ENCODE measurements at places on chromosomes 12 and 14.

DNA sequence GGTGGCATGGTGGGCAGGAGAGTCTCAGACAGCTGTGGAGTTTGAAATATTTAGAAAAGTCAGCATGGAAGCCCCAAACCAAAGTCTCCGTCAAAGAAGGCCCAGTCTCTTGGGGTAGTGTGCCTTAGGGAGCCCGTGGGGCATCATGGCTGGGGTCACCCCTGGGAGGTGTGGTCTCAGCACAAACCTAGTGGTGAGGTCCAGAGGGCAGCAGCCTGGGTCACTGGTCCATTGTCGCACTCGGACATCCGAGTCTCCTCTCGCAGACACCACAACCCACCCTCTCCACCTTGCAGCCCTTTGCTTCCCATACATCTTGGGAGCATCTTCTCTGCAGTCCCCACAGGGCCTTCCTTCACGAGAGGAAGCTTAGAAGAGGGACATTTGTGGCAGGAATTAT, 588.0 kb upstream of the TMEM132C start:
- no peak for DNase-seq

DNA sequence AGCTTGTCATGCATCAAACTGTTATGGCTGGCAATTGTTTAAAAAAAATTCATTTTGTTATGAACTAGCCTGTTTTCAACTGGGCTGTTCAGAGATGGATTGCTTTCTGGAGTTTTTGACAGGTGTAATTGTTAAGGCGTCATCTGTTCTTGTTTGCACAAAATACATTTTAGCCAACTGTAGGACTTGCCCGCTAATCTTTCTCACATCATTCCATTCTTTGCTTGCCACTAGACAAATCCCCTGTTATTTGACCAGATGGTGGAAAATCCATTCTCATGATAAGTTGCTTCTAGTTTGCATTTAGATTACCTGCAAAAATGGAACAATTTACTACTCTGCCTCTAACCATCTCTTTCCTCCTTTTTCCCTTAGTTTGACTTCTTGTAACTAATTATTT, 114.3 kb downstream of the NPAS3 start:
- DNase-seq = no peak

- no peak for DNase-seq
These were observed 2.8 kb upstream of the ARID2 start for GRCh38 chr12:45726603-45727300.

GRCh38 chr12:69024413-69024812, 91.4 kb upstream of the CPM start:
- DNase-seq = peak; percentile 52

GRCh38 chr14:105299654-105300541, 903 bp downstream of the BRF1 start:
- DNase-seq = no peak

DNA sequence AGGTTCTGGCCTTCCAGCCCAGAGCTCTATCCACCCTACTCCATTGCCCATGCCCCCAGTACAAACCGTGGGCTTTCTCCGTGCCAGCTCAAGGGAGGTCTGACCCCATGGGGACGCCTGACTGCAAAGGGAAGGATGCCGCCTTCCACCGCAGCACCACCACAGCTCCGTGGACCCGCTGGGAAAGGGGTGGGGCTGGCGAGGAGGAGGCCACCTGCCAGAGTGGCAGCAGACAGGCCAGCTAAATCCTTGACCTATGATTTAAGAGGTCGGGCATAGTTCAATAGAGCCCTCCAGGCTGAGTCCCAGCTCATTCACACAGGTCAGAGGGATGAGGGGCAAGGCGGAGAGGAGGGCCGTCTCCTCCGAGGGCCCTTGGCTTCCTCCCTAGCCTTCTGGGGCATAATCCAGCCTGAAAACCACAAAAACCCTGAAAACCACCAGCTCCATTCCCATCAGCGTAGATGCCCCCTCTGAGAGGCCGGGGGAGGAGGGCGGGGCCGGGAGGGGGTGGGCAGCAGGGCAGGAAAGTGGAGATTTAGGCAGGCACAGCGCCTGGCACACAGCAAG, 14.9 kb upstream of the FIGNL2 start:
- no peak for DNase-seq

DNA sequence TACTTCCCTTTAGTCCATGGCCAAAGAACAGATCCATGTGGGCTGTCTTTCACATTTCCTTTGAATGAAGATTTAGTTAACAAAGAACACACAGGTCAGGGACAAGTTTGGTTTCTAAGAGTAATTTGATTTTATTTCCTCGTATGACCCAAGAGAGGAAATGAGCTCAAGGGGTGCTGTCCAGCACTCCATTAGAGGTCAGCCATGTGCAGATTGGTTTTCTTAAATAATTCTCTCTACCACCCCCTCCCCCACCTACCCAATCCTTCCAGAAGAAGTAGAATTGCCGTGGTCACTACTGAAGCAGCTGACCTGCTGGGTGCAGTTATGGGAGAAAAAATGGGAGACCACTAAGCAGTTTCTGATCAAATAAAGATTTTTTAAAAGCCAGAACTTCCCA, 13.9 kb upstream of the OAS1 start:
- DNase-seq = no peak

DNA sequence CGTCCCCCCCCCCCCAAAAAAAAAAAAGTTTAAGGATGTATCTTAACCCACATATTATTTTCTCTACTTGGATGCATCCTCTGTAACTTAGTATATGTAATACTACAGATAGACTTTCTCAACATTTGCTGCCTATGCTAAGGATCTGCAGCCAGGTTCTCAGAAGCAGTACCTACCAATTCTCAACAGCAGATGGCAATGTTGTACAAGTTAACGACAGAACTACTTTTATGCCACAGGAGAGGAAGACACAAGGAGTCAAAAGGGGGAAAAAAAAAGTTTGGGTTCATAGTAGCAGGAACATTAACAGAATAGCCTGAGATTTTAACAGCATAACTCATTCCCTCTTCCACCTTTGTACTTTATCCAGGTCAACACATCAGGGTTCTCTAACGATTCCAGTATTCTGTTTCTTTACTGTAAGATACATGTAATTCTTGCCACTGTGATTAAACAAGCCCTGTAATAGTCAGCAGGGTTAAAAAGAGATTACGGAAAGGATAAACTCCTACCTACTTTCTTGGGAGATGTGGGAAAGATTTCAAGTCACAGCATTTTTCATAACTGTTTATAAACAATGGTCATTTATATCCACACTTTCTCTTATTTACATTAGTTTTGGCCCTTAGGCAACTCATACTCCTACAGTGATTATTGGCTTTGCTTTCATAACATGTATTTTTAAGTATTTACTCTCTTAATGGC, 5.7 kb upstream of the NEK9 start:
- peak; percentile 52 for DNase-seq

DNA sequence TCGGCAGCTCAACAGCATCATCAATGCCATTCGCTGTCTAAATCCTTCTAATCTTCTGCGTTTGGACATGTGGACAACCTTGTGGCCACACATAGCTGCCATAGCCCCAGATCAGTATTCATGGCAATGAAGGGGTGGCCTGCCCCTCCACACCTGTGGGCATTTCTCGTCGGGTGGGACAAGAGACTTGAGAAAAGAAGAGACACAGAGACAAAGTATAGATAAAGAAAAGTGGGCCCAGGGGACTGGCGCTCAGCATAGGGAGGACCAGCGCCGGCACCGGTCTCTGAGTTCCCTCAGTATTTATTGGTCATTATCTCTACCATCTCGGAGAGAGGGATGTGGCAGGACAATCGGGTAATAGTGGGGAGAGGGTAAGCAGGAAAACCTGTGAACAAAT, 42.3 kb downstream of the MAGOHB start:
- no peak for DNase-seq

DNA sequence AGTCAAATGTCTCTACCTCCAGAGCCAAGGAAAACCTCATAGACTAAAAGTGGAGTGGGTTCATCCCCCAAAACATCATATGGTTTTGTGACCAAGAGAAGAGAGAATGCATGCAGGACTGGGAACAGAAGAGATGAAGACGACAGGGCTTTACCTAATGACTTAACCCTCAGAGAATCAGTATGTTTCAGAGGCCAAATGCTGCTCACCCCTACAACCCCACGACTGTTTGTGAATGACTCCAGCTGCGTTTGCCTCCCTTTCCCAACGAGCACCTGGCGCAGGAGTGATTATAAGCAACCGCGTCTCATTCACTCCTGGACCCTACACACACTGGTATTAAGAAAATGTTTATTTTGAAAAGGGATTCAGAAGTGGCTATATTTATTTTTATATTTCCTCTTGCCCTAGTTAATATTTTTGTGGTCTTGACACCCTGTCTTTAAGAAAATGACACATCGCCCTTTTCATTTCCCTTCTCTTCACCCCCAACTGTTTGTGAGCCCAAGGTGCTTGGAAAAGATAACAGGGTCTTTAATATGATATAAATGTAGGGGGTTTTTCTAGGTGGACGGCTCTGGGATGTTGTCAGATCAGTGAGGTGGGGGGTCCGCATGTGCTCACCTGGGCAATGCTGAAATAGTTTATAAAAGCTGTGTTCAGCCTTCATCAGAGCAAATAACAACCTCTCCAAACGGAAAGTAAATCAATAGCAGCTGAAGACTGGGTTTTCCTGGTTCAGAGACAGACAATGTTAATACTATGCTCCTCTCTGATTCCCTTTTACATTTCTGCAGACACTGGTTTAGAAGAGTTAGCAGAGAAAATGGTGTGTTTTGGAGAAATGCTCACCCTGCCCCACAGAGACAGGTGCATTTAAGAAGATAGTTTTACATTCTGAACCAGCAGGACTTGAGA, 77.7 kb downstream of the SLC15A4 start:
- DNase-seq = no peak

DNA sequence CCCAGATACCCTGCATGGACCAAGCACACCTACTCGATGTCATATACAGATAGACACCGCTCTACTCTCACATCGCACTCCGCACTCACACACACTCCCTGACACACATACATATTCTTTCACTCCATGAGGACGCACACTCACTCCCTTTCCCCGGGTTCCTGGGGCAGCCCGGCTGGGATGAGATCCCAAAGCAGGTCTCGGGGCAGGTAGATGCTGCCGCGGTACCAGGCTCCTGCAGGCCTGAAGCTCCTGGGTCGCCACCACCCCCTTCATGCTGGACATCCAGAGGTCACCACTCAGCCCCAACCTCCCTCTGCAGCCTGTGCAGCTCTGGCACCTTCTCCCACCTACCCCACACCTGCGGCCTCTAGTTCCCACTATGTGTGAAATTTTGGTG, 2.3 kb downstream of the C1QL4 start:
- DNase-seq = no peak

DNA sequence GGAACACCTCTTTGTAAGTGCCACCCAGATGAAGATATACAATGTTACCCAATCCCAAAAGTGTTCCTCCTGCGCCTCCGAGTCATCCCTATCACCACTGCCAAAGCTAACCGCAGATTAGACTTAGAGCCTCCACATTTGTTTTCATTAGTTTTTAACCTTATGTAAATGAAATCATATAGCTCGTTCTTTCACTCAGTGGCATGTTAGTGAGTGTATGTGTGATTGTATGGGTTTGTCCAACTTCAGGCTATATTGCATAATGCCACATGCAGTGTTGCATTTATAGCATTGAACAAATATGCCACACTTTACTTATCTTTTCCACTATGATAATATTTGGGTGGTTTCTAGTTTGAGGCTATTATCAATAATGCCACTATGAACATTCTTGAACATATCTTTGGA, 18.0 kb downstream of the MAP1LC3B2 start:
- DNase-seq = no peak

DNA sequence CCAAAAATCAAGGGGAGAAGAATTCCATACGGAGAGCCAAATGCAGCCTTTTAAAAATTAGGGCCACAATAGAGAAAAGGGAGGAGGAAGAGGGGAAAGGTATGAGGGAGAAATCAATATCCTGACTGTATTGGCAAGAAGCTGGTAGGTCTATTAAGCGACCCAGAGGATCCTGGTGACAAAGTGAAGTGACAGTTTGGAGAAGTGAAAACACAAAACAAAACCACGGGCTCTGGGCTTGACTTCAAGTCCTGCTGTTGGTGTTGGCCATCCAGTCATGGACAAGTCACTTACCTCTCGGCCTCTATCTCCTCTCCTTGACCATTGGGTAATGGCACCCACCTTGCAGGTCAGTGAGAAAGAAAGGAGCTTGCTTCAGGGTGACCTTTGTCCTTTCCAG, 47.0 kb upstream of the KCNA5 start:
- DNase-seq = no peak

- no peak for DNase-seq
These were observed 58.1 kb downstream of the NCOR2 start for GRCh38 chr12:124509300-124509675.

- DNase-seq = no peak
These were observed 34.8 kb downstream of the TMEM229B start for GRCh38 chr14:67453575-67454300.

GRCh38 chr14:68476212-68477109, 316.4 kb downstream of the ZFP36L1 start:
- peak; percentile 59 for DNase-seq

GRCh38 chr14:102154821-102155549, 15.3 kb downstream of the WDR20 start:
- peak; percentile 23 for DNase-seq

DNA sequence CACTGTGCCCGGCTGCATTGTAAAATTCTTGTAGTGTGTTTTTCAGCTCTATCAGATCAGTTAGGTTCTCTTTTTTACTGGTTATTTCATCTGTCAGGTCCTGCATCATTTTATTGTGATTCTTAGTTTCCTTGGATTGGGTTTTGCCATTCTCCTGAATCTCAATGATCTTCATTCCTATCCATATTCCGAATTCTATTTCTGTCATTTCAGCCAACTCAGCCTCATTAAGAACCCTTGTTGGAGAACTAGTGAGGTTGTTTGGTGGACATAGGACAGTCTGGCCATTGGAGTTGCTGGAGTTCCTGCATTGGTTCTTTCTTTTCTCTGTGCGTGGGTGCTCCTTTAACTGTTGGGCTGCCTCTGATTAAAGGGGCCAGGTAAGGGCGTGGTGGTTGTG, 5.6 kb upstream of the C1S start:
- DNase-seq = no peak

DNA sequence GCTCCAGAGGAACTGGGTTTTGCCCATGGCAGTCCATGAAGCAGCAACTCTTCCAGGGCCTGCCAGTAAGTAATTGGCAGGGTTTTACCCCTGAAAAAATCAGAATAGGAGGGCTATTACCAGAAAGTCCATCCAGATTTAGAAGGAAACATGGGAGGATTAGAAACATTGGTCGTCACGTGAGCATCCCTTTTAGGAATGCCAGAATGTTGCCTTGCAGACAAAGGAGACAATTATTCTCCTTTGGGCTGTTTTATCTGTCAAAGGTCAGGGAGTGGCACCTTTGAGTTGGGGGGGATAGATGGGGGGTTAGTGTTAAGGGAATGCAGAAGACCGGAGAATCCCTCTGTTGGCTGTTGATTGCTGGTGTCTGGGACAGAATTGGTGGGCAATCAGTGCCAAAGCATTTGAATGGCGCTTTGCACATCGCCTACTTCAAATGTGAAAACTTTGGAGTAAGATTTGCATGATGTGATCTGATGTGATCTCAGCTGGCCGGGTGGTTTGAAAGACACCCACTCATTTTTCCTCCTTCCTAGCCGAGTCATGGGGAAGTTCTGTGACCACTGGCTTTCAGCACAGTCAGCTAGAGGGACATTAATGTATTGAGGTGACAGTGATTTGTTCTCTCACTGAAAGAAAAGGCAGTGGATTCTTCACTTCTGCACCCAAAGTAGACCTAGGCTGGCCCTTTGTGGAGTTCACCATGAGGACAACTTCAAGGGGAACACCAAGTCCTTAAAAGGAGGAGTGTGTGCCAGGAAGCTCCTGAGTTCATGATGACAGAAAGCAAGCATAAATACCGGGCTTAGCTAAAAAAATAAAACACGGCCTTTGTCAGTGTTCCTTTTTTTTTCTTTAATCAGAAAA, 31.4 kb downstream of the FLVCR2 start:
- no peak for DNase-seq

GRCh38 chr12:19771858-19772257, 332.6 kb downstream of the AEBP2 start:
- DNase-seq = peak; percentile 94

- no peak for DNase-seq
These were observed 1.7 kb upstream of the GPRC5A start for GRCh38 chr12:12889701-12890100.
